ENCODE measurements at places on chromosomes 1 and 21. TPM values are rescaled to one million over a fixed set of nuclear protein-coding genes. Genes with fewer than 3 reads are reported as not detected.

FCN3 gene
- 3.0 TPM for total RNA-seq

FABP3 gene
- total RNA-seq: 7.6 TPM

DNA sequence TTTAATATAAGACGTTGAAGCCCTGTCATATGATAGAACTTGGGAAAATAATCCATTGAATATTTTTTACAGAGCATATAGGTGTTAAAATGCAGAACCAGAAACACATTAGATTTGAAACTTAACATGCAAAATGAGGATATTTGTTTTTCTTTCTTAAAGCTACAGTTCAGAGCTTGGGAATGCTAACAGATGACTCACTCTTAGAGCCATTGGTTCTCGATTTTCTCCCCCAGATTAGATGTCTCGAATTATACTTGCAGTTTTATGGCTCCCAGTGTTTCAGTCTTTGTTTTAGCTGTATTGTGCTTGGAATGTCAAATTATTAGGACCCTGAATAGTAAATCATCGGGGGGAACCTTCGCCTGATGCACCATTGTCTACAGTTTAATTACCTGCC lies 575.7 kb upstream of the ZP4 start:
- no peak for DNase-seq

LRRC52 gene
- total RNA-seq: not detected

EDARADD gene
- total RNA-seq: 9.6 TPM

C1orf94 gene
- total RNA-seq: not detected

GRCh38 chr1:110011527-110012041 lies 22.8 kb upstream of the STRIP1 start:
- no peak for DNase-seq

TMPRSS15 gene
- total RNA-seq: not detected

- no peak for DNase-seq
These were observed 154.2 kb downstream of the TENT5C start for GRCh38 chr1:117760069-117760468.

Data from esophagus squamous epithelium (tissue), 5 donors.